Posterior vena cava (tissue), 2 donors: ENCODE measurements at places on chromosomes 3 and 15. TPM values are rescaled to one million over a fixed set of nuclear protein-coding genes. Genes with fewer than 3 reads are reported as not detected.

The TMIE gene
- total RNA-seq: 1.4 TPM

The GPR62 gene
- not detected for total RNA-seq

DNA sequence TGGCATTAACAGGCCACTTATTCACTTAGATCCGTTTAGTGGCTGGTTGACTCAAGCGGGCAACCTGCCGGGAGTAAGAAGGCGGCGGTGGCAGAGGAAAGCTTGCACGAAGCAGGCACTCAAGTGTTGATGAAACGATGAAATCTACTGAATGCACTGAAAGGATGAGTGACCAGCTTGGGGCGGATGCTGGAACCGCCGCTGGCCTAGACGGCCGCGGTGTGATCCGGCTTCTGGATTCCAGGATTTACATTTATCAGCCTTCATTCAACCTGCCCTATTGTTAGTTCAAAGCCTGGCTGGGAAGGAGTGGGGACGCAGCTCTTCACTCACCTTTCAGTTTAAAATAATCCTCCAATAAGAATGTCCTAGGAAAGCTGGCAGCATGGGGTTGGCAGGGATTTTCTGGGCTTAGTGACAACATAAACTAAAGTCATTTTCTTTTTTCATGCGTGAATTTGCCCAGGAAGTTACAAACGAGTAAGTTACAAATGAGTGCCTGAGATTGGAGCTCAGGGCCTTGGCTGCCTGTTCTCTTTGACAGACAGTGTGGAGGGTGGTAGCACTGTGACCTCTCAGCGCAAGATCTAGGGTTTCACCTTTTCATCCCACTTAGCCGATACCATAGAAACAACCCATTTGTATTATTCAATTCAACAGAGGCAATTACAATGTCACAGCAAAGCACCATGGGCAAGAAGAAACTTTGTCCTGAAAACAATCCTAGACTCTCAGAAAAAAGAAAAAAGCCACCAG is 1.1 kb upstream of the PLCH1 start:
- no peak for DNase-seq

- DNase-seq: no peak
Measured at GRCh38 chr3:57140894-57141293, 24.3 kb downstream of the IL17RD start.

GRCh38 chr3:155018621-155019330 is 61.3 kb upstream of the MME start:
- DNase-seq: no peak

DNA sequence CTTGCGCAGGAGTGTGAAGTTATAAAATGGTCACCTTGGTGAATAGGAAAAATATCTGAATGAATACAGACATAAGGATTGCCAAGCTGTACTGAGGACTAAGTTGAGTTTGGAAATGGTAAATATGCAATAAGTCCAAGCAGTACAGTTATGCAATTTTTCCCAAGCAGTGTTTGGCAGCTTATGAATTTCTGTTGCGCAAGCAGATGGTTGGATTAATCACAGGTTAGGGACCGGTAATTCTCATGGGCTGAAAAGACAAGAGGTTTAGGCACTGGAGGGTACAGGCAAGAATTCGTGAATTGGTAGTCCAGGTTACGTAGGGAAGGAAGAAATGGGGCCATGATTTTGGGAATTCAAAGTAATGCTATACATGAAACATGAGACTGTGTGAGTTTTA is 210.3 kb downstream of the RAP2B start:
- no peak for DNase-seq

DNA sequence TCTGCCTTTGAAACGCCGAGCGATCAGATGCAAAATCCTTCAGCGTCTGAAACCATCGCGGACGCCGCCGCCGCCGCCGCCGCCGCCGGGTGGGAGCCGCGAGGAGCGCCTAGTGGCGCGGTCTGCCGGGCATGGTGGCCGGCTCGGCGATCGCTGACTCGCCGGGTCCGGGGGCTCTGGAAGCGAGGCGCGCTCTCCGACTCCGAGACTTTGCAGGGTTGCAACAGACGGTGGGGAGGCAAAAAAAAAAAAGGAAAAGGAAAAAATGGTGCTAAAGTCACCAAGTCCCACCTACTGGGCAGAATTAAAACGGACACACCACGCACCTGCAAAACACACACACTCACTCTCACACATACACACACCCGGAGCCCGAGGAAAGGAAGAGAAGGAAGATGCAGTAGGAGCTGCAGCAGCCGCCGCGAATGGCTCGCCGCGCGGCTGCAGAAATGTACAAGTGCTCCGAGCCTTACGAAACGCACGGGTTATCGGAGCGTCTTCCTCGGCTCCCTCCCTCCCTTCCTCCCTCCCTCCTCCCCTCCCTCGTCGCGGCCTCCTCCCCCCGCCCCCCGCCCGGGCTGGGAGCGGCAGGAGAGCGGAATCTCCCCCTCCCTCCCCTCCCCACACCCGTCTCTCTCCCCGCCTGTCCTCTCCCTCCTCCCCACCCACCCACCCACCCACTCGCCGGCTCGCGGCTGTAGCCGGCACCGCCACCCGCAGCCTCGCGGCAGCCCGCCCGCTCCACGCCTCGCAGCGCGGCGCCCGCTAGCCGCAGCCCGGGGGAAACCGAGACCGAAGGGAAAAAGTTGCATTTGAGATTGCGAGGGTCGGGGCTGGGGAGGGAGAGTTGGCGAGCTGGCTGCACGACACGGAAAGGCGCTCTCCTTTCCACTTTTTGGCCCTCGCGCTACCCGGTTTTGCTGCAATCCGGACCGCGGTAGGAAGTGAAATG is at the start of gene NTRK3:
Gene NTRK3 (minus strand): TSS at position 461 of the 952 bp plus-strand sequence. CDS start 586 bp downstream, outside the sequence.
- DNase-seq: no peak
